ENCODE measurements at places on chromosomes 5 and 9.

- no peak for DNase-seq
Measured at GRCh38 chr5:61232490-61233050, 70.3 kb upstream of the SMIM15 start.

DNA sequence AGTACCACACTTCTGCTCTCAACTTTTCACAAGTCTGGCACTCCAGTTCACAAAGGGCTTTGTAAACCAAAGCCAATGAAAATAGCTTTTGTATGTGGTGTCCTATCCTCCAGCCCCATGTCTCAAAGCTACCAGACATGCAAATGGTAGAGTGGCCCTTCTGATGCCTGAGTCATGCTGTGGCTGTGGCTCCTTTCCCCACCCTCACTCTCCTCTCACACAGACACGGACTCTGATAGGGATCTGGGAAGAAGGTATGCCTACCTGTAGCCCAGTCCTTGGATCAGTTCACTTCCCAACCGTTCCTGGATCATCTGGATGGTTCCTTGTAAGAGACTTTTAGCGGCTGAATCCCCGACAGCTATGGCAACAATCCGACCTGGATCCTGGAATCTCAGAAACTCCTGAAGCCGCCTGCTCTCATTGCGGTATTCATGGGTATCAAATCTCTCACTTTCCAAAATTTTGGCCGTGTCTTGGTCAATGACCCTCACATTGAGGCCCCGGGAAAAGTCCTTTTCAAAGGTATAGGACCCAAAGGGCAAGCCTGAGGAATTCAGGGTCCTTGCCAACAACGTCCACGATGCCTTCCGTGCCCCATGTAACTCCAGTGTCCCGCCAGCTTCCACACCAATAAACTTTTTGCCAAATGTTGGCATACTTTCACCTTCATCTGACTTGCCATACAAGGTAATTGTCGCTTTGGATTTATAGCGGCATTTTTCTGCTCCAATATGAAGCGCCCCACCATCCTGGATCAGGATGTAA is 23.4 kb downstream of the CEMIP2 start:
- DNase-seq = no peak

DNA sequence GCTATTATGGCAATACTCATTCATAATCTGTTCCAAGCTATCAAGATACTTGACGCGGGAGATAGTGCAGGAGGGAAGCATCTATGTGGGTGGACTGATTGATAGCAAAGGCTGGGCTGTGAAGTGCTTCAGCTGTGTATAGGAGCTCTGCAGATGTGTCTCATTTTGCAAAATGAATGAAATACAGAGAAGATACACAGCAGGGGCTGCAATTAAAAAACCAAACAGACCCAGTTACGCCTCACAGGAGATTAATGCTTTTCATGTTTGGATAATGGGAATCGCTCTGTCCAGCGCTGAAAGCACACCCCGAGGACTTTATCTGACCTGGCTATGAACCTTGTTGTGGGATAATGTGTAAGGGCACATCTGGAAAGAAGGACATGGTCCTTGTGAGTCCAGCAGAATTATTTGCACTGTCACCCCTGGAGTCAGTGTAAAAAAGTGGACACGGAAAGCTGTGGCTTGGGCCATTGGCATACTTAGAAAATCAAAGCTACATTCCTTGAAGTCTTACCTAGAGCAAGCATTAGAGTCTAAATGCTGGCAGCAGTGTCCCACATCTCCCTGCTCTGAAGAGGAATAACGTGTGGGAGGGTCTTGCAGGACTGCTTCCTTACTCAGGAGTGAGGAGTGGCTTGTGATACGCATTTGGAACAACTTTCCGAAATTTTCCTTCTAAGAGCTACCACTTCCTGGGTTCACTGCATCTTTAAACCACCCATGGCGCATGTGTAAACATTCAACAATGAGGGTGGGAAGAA is 2.6 kb downstream of the SH3RF2 start:
- no peak for DNase-seq

DNA sequence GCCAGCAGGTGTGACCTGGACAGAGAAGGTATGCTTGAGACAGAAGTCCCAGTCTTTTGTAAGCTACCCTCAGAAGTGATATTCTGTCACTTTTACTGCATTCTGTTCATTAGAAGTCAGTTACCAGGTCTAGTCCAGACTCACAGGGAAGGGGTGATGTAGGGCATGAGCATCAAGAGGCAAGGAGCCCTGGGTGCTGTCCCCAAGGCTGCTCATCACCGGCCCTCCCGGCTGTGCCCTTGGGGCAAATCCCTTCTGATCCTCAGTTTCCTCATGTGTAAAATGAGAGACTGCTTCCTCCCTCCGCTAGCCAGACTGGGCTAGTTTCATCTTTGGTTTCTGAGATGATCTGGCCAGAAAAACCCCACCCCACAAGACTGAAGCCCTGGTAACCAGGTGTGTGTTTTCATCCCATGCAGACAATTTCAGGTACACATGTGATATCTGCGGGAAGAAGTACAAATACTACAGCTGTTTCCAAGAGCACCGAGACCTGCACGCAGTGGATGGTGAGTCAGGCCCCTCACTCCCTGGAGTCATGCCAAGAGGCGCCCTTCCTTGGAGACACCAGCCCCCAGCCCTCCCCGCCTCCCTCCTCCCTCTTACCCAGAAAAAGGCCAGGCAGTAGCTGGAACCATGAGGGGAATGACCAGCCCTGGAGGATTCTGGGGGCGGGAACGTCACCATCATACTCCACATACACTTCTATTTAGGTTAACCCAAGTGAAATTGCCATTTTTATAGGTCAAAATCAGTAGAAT is 71.0 kb downstream of the AMBP start:
- DNase-seq = no peak

DNA sequence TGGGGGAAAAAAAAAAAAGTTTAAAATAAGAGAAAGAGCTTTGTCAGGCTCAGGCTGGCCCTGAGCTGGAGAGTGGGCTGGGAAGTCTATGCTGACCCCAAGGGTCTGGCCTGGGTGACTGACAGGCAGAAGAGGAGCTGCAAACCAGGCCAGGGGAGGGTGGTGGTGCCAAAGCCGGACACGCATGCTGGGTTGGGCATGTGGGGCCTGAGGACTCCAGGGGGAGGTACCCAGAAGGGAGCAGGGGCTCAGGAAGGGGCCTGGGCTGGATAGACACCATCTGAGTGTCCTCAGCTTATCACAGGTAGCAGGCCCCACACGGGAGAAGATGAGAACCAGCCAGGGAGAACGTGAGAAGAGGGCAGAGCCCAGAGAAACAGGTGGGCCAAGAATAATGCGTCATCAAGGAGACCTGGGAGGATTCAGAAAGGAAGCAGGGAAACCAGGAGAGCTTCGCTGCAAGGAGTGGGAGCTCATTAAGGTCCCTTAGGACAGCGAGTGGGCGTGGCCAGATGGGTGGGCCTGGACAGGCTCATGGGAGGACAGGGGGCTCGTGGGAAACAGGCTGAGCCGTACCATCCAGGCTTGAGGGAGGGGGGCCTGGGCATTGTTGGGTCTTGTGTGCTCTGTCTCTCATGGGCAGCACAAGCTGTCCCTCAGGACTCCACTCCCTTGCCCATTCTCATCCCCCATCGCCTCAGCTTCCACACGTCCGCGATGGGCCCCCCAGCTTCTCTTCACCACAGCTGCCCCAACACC is 16.0 kb downstream of the TMOD1 start:
- no peak for DNase-seq

- DNase-seq = peak; percentile 29
Measured at GRCh38 chr5:6302684-6303083, 75.7 kb downstream of the MED10 start.

- no peak for DNase-seq
Measured at GRCh38 chr5:170120576-170120975, 14.9 kb downstream of the FOXI1 start.

- DNase-seq = no peak
Measured at GRCh38 chr9:130199605-130200004, 27.4 kb downstream of the NCS1 start.

- DNase-seq = no peak
Measured at GRCh38 chr5:166262395-166262794, 2029.0 kb upstream of the WWC1 start.

DNA sequence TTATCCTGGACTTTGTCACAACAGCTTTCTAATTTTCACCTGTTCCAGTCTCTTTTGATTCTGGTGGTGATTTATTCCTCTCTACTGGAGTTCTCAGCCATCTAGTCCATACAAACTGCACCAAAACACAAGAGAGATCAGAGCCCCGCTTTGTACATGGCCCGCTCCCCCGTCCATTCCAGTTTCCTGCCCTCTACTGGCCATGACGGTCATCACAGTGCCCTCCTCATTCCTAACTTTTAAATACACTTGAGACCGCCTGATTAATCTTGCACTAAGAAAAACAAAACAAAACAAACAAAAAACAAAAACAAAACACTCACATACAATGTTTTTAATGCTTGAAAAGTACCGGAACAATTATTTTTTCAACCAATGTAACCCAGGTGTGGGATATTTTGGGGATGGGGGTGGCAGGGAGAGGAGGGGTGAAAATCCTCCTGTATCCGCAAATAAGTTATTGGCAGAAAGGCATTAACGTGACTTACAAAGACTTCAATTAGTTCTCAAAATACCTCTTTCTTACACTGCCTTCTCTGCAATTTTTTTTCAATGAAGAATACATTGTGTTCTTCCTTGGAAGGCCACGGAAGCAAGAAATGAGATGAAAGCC is 84.8 kb upstream of the PAM start:
- DNase-seq = peak; percentile 18

- no peak for DNase-seq
Measured at GRCh38 chr9:129773262-129774048, 20.6 kb upstream of the PTGES start.
